SJSA1 (cell line): ENCODE measurements at places on chromosomes 11 and 22.

- DNase-seq: no peak
Observed at GRCh38 chr11:1235901-1236315, 13.0 kb downstream of the MUC5B start.

- DNase-seq: no peak
Observed at GRCh38 chr11:117201658-117202305, 2.6 kb downstream of the TAGLN start.

DNA sequence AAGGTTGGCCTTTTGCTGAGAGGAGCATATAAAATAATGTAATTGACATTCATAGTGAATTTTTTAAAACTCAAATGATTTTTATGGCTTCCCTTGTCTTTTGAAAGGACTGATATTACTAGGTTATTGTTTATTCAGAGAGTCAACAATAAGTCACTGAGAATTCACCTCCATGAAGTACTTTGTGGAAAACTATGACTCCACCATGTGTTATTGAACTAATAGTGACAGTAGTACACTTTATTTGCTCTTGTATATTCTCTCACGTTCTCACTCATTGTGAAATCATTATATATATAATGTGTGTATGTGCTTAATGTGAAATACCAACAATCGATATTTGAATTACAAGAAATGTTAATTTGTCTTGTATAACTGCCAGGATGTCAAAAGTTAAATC lies 267.4 kb upstream of the CCDC179 start:
- no peak for DNase-seq

GRCh38 chr11:119899997-119900396 lies 171.0 kb upstream of the NECTIN1 start:
- DNase-seq: no peak

DNA sequence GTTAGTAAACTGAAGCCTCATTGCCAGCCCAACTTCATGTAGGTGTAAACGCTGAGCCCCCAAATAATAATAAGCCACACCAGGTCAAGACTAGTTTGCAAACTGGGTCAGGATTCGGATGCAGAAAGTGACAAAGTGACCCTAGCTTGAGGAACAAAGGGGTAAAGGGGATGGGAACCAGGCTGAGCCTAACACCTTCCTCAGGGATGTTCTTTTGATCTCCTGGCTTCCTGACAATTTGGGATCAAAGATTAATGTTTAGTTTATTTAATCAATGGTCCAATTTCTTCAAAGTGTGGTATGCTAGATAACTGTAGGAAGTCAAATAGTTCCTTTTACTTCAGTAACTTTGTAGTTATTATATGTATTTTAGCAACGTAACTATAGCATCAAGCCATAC lies 9.9 kb downstream of the GLYATL1 start:
- DNase-seq: no peak

DNA sequence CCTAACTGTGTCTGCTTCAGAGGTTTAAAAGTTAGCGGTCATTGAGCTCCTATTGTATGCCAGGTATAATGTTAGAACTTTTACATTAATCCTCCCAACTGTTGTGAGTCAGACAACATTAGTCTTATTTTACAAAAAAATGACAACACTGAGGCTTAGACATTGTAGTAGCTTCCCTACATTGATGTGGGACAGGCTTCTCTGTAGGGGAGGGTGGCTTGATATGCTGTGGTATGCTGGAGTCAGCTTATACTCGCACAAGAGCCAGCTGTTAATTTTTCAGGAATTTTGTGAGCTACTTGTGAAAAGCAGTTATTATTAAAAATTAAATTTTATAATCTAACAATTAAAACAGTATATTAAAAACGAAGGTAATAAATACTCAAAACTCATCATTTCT lies 64.8 kb upstream of the NAV2 start:
- DNase-seq: no peak

GRCh38 chr11:62393061-62393611 lies 25.7 kb upstream of the SCGB1A1 start:
- DNase-seq: no peak
